Stimulated activated CD8-positive, alpha-beta memory T cell treated with anti-CD3 and anti-CD28 coated beads, Interleukin-7, amount 100 ng/mL, for 1 hour (primary cell): ENCODE measurements at places on chromosomes 6 and 20.

GRCh38 chr6:168032005-168032760, 34.7 kb downstream of the KIF25 start:
- no peak for DNase-seq

GRCh38 chr20:61954276-61955021, 111.2 kb downstream of the TAF4 start:
- DNase-seq: no peak

- no peak for DNase-seq
Measured at GRCh38 chr20:22833851-22834250, 201.3 kb upstream of the SSTR4 start.

DNA sequence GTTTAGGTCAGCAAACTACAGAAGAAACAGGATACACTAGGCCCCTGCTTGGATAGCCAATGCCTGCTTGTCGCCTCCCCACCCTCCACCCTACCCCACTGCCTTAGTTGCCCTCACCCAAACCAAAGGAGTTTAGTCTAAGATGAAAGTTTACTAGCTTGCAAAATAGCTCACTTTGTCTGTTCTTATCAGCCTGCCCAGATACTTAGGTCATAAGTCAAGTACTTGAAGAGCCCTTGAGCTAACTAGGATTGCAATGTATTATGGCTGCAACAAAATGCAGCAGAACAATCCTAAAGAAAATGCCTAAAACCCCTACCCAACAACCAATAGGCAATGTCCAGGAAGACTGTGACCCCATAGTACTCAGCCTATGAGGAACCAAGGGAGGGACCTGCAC, 7.3 kb upstream of the ENTPD6 start:
- DNase-seq: no peak

GRCh38 chr6:163955756-163956155, 541.2 kb downstream of the QKI start:
- no peak for DNase-seq

DNA sequence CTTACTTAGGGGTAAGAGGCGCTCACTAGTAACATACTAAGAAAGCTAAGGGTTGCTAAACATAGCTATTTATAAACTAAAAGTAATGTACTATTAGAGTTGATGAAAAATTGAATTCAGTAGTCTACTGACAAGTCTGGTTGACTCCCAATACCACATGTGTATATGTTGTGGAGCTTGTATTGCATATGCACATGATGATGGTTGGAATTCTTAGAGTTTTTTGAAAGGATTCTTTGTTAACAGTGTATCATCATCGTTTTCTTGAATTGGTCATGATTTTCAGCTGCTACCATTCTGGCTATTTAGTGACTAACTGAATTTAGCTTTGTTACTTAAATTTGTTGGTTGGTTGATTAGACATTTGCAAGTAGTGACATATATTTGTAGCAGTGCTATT, 27.2 kb downstream of the ABRACL start:
- DNase-seq: no peak
